Stimulated activated CD4-positive, alpha-beta T cell treated with anti-CD3 and anti-CD28 coated beads, Interleukin-4, amount 100 ng/mL, for 24 hours (primary cell): ENCODE measurements at places on chromosomes 4 and X.

DNA sequence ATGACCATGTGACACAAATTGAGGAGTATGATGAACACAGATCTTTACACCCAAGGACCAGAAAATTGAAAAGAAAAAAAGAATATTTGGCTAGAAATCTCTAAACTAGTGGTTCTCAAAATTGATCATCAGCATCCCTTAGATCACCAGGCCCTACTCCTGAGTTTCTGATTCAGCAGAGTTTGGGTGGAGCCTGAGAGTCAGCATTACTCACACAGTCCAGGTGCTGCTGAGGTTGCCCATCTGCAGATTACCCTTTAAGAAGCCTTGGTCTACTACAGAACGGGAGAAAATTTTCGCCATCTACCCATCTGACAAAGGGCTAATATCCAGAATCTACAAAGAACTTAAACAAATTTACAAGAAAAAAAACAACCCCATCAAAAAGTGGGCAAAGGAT, 182.8 kb downstream of the MOSPD2 start:
- DNase-seq: no peak

DNA sequence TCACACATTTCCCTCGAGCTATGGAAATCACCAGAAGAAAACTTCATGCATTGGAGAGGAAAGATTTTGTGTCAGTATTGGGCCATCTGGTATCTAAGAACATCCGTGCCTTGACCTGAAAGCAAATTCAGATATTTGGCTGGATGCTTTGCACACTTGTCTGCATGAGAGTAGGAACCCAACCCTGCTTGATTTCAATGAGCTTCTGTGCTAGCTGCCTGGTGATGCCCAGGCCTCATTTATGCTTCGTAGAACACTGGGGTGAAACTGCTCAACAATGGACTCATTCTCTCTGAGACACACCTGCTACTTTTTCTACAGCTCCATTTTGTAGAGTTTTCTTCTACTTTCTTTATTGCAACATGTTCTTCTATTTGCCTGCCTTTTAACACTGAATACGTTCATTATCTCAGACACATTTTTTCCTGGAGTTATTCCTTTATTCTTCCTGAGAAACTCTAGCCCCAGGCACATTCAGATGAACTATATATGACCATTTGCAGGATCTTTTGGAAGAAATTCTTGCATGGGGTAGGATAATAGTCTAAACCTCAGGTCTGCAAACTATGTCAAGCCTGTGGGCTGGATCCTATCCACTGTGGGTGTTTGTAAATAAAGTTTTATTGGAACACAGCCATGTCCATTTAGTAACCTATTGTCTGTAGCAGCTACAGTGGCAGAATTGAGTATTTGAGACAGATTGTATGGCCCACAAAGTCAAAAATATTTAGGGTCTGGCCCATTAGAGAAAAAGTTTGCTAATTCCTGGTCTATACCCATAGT, 83.8 kb upstream of the CLCN4 start:
- DNase-seq: no peak

DNA sequence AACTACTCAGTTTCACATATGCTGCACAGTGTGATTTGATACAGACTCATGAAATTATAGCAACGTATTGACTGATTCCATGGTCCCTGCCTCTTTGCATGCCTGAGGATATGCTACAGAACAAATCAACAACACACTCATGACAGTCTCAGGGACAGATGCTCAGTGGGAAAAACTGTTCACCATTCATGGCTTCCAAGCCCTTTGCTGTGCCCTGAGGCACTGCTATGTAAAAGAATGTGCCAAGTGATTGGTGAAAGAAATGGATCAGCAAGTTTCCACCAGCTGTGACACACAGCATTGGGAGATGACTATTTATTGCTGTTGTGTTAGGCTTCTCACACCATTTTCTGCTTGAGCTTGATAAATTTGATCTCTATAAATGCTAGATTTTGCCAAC, 825.6 kb upstream of the INTU start:
- no peak for DNase-seq

DNA sequence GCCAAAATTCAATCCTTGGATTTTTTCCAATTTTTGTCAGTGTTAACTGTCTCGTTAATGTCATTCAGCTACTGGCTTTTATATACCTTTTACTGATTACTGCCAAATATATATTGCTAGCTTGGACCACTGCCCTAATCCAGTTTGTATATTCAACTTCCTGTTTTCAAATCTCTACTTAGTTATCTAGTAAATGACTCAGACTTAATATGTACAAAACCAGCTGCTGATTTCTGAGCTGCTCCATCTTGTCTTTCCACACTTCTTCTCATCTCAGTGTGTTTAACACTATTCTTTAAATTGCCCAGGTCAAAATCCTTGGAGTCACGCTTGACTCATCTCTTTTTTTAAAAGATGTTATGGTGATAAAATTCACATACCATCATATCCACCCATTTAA, 1196.7 kb downstream of the RAPGEF2 start:
- DNase-seq: no peak

DNA sequence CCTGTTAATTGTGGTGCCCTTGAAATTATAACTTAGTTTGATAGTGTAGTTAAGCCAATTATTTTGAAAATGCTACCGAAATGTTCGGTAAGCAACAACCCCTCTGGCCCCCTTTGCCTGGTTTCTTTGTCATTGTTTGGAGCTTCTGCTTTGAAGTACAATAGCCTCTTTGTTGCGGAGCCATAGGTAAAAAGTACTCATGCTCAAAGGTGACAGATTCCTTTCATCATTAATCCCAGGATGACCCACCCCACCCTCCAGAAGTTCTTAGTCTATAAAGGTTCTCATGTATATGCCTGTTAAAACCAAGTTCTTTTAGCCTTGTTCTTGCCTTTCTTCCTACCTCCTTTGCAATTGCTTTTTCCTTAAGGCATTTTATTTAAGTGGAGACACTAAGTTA, 42.4 kb upstream of the SMARCAD1 start:
- DNase-seq: no peak

- DNase-seq: no peak
Observed at GRCh38 chrX:150543230-150544155, 24.9 kb upstream of the MTM1 start.

DNA sequence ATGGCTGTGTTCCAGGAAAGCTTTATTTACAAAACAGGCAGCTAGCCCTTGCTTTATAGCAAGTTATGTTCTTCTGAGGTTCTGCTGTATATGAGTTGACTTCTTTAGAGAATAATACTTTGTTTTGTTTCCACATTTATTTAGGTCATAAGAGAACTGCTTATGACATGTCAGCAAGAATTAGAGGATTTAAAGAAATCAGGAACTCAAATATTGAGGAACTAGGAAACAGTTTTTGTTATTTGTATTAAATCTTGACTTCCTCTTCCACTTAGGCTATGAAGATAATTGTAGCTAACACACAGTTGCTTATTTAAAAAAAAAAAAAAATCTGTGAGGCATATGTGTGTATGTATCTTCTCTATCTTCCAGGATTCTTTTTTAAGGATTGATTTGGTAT, 14.3 kb downstream of the ZRSR2 start:
- no peak for DNase-seq

- no peak for DNase-seq
Observed at GRCh38 chrX:119399772-119400101, 601 bp downstream of the SLC25A43 start.

DNA sequence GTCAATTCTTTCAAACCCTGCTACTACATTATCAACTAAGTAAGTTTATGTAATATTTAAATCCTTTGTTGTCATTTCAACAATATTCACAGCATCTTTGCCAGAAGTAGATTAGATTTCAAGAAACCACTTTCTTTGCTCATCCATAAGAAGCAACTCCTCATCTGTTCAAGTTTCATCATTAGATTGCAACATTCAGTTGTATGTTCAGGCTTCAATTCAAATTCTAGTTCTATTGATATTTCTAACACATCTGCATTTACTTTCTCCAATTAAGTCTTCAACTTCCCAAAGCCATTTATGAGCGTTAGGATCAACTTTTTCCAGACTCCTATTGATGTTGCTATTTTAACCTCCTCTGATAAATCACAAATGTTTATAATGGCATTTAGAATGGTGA, 66.1 kb downstream of the BMP3 start:
- no peak for DNase-seq

DNA sequence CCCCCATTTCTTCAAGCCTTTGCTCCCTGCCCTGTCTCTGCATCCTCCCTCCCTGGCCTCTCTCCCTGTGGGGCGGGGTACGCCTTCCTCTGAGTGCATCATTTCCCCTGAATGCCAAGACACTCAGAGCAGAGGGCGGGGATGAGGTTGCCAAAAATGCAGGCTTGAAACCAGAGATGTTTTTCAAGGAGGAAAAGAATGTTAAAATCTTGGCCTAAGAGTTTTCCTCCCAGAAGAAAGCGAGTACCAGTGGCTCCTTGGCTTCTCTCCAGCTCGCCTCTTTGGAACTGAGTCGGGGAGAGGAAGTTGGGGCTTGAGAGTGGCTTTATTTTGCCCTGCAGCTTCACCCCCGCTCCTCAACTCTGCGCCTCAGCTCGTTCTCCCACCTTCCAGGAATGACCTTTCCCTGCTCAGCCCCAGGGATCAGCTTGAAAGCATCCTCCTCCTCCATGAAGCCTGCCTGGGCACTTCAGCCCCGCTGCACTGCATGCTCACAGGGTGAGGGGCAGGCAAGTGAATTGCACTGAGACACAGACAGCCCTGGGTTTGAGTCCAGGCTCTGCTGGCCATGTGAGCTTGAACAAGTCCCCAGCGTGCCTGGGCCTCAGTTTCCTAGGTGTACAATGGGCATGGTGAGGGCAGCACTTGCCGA, 57.5 kb upstream of the SORCS2 start:
- no peak for DNase-seq

GRCh38 chrX:20224814-20225487, 41.8 kb downstream of the RPS6KA3 start:
- DNase-seq: peak; percentile 3

DNA sequence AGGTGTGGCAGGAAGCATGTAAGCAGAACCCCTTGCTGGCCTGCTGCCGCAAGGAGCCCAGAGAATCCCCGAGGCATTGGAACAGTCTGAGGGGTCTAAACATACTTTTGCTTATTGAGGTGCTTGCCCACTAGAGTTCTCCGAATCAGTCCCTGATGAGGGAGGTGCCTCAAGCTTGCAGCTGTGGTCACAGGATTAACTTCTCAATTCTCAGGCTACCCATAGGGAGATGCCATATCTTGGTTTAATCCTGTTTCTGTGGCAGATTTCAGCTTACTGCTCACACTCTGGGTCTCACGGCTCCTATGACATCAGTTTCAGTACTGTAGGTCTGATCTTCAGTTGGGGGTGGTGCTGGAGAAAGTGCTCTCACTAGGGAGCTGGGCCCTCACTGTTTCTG, 39.9 kb downstream of the CCNG2 start:
- DNase-seq: no peak

- no peak for DNase-seq
Observed at GRCh38 chr4:87002682-87003043, 67.9 kb downstream of the AFF1 start.

DNA sequence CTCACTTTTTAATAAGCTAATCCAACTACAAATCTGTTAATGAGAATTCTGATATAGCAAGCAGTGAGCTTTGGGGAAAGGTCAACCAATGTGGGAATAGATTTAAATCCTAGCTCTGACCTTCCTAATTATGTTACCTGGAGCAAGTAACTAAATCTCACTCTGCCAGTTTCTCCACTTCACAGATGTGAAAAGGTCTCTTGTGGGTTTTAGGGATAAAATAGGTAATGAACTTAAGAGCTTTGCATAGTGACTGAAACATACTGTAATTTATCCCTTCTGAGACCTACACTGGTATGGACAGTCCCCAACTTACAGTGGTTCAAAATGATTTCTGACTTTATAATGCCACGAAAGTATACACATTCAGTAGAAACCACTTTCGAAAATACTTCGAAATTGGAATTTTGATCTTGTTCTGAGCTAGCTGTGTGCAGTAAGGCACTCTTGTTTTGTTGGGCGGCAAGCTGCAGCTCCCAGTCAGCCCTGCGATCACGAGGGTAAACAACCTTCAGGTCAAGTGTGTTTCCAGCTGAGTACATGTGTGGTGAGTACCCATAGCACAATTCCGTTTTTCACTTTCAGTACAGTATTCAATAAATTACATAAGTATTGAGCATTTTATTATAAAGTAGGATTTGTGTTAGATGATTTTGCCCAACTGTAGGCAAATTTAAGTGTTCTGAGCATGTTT, 93.7 kb downstream of the ADGRL3 start:
- no peak for DNase-seq

DNA sequence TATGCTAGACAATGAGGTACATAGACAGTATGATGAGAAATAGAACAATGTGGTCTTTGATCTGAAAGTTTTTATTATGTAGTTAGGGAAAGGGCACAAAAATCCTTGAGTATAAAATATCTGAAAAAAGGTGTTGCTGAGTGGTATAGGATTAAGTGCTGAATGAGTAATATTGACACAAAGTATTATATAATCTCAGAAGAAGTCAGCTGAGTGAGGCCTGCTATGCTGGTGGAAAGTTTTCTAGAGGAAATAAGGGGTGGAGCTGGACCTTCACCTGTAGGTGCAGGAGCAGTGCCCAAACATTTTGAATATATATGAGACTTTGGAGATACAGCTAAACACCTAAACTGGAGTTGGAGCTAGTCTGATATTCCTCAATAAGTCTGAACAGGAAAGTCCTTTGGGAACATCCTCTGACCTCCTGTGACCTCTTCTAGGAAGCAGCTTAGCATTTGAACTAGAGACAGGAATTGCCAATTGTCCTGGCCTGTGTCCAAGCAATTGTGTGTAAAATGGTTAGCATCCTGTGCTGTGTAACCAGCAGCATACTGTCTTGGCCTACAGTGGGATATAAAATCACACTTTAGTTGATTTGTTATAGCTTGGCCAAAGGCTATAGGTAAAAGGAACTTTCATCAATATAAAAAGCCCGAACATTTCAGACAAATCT, 285.3 kb downstream of the ANKRD50 start:
- DNase-seq: no peak

GRCh38 chr4:182286931-182287330, 43.7 kb downstream of the TENM3 start:
- DNase-seq: no peak

DNA sequence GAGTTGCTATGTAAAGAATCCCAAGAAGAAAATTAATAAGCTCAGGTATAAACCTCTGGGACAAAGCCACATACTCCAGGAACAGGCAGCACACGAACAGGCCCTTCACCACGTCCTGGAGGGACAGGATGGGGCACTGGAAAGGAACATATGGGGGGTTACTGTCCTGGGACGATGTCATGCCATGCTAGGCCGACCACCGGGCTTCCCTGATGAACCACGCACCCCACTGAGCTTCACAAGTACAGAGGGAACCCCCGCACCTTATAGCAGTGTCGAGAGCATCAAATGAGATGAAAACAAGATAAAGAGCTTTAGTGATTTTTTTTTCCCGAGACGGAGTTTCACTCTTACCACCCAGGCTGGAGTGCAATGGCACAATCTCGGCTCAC, 19.1 kb downstream of the NOP14 start:
- DNase-seq: no peak

- DNase-seq: no peak
Observed at GRCh38 chr4:144190009-144190408, 49.5 kb upstream of the GYPA start.

DNA sequence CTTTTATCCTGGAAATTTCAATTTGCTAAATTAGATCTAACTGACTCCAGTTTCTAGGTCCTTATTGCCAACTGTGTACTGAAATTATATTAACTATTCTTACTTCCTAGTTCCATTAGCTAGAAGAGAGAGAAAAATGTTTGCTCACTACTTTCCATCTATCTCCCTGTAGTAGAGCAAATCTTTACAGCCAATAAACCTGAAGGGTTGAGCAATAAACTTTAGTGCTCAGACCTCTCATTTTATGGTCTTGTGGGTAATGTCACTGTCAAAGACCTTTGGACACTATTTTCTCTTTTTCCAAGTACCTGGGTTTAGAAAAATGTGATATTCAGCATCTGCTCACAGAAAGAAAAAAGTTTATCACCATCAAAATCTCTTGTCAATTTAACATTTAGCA, 237.5 kb upstream of the GEMIN8 start:
- DNase-seq: no peak
